ENCODE measurements at places on chromosomes 2 and 18. TPM values are rescaled to one million over a fixed set of nuclear protein-coding genes. Genes with fewer than 3 reads are reported as not detected.
A peak's percentile ranks its signal among the peaks of the same experiment; 100 is the strongest.

- peak; percentile 43 for DNase-seq
These were observed 273.3 kb downstream of the NDUFA10 start for GRCh38 chr2:239751679-239752355.

DNA sequence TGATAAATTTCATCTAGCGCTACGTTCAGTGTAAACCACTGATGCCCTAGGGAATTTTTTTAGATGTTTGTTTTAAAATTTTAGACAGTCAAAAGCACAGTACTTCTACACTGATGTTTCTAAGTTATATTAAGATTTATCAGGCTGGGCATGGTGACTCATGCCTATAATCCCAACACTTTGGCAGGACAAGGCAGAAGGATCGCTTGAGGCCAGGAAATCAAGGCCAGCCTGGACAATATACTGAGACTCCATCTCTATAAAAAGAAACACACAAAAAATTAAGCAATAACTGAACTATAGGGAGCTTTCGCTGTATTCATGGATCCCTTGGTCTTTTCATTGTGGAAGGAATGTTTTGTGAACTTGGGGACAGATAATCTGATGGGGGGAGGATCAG is 50.6 kb upstream of the MAPRE2 start:
- DNase-seq = no peak

POTEI gene
- total RNA-seq = not detected

SPDYA gene
- total RNA-seq = 1.1 TPM

DNA sequence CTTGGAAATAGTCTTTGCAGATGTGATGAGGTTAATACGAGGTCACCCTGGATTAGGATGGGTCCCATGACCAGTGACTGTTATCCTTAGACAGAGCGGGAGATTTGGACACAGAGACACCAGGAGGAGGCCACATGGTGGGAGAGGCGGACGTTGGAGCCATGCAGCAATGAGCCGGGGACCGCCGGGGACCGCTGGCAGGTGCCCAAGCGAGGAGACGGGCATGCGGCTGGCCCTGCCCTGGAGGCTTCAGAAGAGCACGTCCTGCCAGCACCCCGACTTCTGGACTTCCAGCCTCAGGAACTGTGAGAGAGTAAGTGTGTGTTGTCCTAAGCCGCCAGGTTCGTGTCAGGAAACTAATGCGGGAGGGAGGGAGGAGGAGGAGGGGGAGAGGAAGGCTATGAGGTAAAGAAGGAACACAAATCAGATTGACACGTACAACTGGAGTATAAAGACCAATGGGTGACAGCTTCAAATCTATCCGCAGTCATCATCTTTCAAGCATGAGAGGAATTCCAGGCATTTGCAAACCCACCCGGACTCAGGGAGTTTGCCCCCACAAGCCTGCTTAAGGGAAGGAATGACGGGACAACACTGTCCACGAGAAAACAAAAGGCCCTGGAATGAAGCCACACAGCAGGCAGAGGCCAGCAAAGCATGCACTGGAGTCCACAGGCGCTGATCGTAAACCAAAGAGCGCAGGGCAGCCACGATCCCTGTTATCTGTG is 11.6 kb upstream of the BOK start:
- no peak for DNase-seq

- DNase-seq = no peak
These were observed 549.0 kb upstream of the SLC8A1 start for GRCh38 chr2:41000906-41001305.

GRCh38 chr2:120699292-120699691 is 36.4 kb upstream of the GLI2 start:
- DNase-seq = no peak

CDC42EP3 gene
- 28.9 TPM for total RNA-seq

DNA sequence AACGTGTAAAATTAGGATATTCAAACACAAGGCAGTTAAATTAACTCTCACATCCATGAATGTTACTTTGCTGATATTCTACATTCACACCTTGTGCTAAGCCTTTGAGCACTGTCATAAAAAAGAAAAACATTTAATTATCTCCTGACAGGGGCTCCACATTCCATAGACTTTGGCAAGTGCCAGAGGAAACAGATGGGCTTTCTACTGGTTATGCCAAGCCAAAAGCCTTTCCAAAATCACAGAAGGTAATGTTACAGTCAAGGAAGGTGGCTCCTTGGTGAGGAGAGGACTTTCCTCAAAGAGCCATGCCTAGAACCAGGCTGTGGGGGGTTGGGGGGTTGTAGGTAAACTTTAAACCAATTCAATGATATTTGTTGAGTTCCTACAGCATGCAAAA is 12.4 kb downstream of the MYO5B start:
- no peak for DNase-seq

SP140L gene
- 63.0 TPM for total RNA-seq

SH3RF3 gene
- 1.2 TPM for total RNA-seq

Data from activated T-cell treated with anti-CD3 and anti-CD28 coated beads, Interleukin-2, amount 50 U/mL, for 72 hours (primary cell).